Stimulated activated CD4-positive, alpha-beta T cell treated with anti-CD3 and anti-CD28 coated beads, Interleukin-15, amount 100 ng/mL, for 48 hours (primary cell): ENCODE measurements at places on chromosomes 3 and 15.

DNA sequence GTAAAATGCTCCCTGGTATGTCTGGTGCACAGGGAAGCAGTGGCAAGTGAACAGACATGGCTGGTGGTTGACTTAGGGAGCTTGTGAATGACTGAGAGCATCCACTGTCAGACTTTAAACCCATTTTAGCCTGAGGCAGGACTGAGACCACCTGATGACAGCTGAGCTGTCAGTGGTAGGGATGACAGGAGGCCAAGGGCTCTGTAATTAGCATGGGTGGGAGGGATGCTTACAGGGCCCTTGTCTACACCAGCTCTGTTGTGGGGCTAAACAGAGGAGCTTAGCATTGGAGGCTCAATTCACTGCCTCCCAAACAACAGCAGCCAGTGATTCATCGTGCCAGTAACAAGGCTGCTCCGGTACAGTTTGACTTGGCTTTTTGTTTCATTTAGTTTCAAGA is 169.4 kb downstream of the CHST2 start:
- DNase-seq = no peak

GRCh38 chr3:37227870-37228549 is 53.6 kb upstream of the LRRFIP2 start:
- DNase-seq = no peak

DNA sequence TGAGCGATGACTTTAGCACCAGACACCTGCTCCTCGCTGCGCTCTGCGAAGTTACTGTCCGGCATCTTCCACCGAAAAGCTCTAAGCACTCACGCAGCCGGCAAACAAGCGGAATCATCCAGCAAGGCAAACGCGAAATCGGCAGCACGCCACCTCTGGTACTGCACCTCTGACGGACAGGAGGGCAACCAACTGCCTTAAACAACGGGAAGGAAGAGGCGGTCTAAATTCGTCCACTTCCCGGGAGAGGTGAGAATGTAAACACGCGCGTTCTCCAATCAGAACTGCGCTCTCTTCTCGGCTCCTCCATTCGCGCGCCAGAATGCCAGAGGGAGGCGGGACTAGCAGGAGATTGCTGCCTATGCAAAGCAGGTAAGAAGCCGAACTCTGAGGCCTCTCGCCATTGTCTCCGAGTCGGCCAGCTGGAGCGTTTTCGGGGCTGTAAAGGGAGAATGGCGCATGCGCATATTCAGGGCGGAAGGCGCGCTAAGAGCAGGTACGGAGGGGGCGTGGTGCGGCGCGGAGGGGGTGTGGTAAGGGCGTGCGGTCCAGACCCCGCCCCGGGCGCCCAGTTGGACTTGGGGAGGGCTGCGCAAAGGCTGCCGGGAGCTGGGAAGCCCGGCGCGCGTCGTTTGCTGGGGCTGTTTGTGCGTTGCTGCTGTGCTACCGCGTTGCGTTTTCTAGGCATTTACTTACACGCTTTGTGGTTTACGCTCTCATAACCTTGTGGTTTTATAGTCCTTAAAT is at the start of the genes BTD and HACL1:
Gene BTD, plus strand, starts transcription at position 347 of the 747 bp plus-strand sequence. CDS start 33,695 bp downstream, outside the sequence.
Gene HACL1, minus strand, starts transcription at position 171 of the 747 bp plus-strand sequence. Its CDS starts 106 bp downstream, at position 65.
- DNase-seq = peak; percentile 97

- DNase-seq = no peak
Measured at GRCh38 chr15:92421976-92422375, 28.3 kb downstream of the ST8SIA2 start.

- DNase-seq = no peak
Measured at GRCh38 chr15:49320351-49320750, 102.7 kb upstream of the FGF7 start.

- DNase-seq = no peak
Measured at GRCh38 chr3:45870099-45870498, 16.2 kb upstream of the CCR9 start.

GRCh38 chr3:85337895-85338294 is 379.1 kb downstream of the CADM2 start:
- no peak for DNase-seq

GRCh38 chr15:89058876-89059405 is 29.3 kb upstream of the ABHD2 start:
- DNase-seq = no peak

DNA sequence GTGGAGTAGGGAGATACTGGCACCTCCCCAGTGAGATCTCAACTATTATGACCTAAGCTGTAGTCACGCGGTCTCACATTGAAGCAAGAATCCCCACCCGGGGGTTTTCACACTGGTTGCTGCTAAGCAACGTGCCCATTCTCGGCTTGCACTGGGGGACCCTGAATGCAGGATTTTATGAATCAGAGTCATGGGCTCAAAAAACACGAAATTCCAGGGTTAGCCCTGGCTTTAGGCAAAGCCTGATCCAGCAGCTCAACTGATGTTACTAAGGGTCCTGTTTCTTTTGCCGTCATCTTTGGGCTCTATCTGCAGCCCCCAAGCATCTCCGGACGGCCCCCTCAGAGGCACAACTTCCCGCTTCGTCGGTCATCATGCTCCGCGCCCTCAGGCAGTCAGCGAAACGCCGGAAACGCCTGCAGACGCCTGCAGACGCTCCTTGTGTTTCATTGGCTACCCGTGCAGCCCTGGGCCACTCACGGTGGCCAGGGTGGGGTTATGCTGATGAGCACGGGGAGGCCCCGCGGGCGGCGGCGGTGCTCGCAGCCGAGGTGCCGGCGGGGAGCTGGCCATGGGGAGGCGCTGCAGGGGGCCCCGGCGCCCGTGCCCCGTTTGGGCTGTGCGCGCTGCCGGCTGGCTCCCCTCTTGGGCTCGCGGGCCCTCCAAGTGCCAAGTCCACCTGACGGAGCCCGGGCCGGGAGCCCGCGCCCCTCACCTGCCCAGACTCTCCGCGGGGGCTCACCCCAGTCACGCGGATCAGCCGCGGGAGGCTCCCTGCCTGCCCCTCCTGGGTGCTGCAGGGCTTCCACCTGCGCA is 25.8 kb downstream of the EFCC1 start:
- DNase-seq = peak; percentile 89

GRCh38 chr3:187878772-187879518 is 133.7 kb upstream of the BCL6 start:
- DNase-seq = no peak

DNA sequence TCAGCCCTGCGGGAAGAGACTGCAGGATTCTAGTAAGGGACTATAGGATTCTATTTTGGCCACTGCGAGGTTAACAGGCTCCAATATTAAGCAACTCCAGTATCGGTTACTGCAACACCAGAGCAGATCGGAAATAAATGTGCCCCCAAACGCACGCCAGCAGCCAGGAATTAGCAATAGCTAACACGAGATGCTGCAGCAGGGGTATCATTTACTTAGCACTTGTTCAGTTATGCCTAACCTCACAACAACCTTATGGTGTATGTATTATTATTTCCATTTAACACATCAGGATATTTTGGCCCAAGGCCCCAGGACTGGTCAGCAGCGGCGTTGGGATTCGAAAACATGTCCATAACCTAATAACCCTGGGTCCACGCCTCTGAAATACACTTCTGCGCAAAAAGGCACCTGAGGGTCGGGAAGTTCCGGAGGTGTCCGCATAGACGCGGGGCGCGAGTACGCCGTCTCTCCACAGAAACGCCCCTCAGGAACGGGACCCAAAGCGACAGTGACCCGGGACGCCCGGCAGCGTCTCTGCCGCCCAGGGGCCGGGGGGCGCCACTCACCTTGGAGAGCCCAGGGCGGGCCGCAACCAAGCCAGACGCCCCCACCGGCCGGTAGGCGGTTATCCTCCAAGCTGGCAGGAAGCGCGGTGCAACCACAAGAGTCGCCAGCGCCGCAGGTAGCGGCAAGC is 681 bp downstream of the PIK3CB start:
- no peak for DNase-seq

DNA sequence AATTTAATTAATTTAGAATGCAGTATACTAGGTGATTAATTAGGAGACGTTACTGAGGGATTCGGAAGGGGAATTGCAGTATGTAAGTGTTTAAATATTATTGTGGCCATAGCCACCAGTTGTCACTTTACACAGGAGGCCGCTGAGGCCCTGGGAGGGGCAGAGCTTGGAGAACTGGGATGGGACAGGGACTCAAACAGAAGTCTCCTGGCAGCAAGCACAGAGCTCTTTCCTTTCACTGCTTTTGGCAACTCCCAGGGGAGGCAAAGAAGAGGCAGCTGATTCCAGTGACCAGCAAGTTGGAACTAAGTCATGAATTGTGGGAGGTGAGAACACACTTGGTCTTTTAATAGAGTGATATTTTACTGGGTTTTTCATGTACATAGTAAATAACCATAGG is 248.6 kb downstream of the RPLP1 start:
- no peak for DNase-seq

- no peak for DNase-seq
Measured at GRCh38 chr15:85642065-85642692, 152.5 kb downstream of the KLHL25 start.

DNA sequence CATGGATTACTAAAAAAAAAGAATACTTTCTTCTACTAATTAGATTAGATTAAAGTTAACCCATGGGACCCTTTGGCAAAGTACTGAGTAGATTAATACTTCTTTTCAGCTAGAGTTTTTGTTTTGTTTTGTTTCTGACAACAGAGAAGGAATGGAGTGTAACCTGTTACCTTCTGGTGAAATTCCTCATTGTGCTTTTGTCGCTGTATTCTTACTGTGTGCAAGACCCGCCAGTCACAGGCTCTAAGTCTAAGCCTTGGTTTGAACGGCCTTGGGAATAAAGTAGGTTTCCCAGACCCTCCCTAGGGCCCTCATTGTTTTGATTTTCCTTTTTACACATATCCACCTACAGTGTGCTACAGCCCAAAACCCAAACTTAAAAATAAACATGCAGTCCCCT is 171.1 kb upstream of the IL12A start:
- DNase-seq = no peak

DNA sequence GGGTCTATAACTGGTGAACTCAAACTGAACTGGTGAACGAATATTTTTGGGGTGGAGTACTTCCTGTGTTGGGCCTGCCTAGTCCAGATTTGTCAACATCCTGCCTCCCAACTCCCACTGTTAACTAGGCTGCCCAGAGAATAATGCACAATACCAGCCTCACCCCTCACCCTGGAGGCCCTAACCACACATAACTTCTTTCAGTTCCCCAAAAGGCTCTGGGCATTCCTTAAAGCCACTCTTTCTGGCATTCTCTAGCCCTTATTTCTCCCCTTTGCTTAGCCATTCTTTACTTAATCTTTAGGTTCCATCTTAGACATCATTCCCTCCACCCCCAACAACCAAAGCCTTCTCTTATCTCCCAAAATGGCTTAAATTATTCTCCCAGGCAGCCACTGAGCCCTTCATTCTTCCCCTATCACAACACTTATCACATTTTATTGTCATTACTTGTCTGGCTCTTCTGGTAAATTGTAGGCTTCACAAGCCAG is 9.1 kb upstream of the SEC11A start:
- DNase-seq = no peak

DNA sequence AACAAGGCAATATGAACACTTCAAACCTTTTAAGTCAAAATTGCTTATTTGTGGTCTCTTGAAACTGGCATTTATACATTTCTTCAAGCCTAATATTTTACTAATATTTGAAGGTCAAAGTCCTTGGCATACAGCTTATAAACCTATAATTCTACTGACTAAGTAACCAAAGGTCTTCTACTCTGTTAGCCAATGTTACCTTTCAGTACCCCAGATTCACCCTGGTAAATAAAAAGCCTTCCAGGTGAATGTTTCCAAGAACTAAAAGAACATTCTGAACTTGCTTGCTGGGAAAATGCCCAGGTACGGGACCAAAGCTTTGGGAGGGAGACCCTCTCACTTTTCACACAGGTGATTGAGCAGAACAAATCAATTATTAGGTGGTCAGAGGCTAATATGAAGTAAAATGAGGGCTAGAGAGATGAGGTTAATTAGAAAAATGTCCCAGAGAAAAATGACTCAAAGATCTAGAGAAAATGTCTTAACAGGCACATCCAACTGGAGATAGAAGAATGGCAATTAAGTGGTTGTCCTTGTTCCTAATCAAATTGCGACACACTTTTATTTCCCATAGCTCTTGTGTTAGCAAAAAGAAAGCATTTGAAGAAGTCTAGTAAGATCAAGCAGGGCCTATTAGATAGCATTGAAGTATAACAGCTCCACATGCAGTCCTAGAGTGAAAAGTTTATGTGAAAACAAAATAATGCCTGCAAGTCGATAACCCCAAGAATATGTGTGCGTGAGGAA is 232.0 kb downstream of the FOXP1 start:
- no peak for DNase-seq

- no peak for DNase-seq
Measured at GRCh38 chr15:80288131-80288530, 36.1 kb upstream of the CTXND1 start.

GRCh38 chr15:28184166-28184565 is 85.1 kb upstream of the OCA2 start:
- no peak for DNase-seq

DNA sequence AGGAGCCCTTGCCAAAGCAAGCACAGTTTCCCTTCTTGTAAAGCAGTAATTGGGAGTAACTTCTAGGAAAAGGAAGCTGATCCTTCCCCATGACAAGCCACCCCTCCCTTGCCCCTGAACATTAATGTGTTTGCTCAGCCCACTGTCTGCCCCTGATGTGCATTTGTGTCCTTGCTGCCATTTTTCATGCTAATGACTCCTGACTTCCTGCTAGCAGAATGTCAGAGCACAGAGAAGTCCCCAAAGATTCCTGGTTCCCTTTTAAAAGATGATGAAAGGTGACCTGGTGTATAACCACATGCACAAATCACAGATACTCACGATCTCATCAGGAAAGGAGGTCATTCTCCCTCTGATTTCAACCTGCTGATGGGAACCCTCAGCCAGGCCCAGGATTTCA is 44.2 kb upstream of the WNT5A start:
- DNase-seq = no peak

DNA sequence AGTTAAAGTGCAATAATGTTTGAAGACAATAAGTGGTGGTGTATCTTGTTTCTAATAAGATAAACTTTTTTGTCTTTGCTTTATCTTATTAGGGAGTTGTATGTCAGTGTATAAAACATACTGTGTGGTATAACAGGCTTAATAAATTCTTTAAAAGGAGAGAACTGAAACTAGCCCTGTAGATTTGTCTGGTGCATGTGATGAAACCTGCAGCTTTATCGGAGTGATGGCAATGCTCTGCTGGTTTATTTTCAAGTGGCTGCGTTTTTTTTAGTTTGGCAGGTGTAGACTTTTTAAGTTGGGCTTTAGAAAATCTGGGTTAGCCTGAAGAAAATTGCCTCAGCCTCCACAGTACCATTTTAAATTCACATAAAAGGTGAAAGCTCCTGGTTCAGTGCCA is 2.7 kb downstream of the RPL15 start:
- DNase-seq = no peak

GRCh38 chr3:134211797-134212196 is 38.9 kb downstream of the RYK start:
- no peak for DNase-seq

DNA sequence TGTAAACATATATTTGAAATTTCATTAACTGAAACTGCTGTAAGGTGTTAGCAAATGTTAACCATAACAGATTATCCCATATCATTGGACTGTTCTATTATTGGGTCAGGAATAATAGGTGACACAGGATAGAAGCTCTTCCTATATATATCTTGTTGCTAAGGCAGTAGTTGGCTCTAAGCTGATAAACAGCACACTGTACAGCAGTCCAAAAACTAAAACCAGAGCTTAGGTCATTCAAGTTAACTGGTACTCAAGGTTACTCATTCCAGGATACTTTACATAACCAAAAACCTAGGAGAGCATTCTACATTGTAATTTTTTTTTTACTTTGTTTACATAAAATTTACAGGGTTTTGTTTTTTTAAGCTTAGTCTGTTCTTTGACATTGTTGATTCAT is 8.9 kb downstream of the DNAJC19 start:
- DNase-seq = no peak
